ENCODE measurements at places on chromosomes 16 and 17.
A peak's percentile ranks its signal among the peaks of the same experiment; 100 is the strongest.

GRCh38 chr16:69367980-69368379 is 16.4 kb upstream of the TMED6 start:
- no peak for DNase-seq

DNA sequence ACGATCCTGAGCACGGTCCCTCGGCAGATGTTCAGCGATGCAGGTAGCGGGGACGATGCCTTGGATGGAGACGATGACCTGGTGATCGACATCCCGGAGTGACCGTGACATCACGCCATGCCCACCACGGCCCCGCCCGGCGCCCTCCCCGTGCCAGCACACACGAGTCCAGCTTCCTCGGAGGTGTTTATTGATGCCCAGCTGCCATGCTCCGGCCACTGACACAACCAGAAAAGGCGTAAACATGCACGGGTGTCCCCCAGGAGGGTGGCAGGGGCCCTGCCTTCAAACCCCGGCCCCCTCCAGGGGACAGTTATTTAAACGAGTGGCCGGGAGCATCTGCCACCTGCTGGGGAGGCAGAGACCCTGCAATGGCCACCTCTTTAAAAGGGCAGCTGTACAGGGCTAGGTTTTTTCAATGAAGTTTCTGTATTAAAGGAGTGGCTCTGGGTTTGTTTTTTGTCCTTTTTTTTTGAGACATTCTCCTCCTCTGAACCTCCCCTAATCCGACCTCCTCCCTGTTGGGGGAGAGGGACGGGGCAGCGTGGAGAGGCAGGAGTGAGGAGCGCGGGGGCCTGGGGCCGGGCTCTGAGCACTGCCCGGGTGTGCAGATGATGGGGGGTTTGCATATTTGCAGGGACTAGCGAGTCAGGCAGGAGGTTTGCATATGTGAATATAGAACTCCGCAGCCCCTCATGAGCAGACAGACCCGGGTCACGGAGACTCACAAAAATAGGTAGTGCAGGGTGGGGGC is 5.3 kb downstream of the DOC2A start:
- peak; percentile 53 for DNase-seq

GRCh38 chr17:68306819-68307218 is 15.5 kb downstream of the ARSG start:
- DNase-seq, result no peak

GRCh38 chr16:55454861-55455260 is 24.1 kb upstream of the MMP2 start:
- DNase-seq, result no peak

DNA sequence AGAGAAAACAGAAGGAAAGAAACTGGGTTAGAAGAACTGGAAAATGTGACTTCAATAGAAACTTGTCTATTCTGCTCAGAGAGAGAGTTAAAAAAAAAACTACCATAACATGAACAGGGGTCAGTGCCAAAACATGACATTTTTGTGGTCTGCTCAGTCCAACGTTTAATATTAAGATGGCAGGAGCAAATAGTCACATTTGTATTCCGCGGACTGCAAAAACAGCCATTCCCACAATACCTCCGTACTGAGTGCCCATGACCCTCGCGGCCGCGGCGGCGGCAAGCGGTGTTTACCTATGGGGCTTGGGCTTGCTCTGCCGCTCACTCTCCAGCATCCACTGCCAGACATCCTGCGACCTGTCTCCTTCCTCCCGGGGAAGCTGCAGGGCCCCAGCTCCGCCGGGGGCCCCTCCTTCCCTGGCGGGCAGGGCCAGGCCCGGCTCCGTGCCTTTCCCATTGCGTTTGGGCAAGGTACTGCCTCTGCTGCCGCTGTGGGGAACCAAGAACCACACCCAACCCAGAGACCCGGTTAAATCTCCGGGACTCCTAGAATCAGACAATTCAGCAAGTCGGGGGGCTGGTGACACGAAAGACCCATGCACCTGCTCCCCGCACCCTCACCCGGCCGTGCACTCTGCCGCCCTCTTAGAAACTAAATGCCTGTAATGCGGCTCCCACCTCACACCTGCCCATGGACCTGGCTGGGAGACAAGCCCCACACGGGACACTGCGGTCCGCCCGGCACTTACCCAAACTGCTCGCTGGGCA is 24.7 kb downstream of the AXIN2 start:
- no peak for DNase-seq

DNA sequence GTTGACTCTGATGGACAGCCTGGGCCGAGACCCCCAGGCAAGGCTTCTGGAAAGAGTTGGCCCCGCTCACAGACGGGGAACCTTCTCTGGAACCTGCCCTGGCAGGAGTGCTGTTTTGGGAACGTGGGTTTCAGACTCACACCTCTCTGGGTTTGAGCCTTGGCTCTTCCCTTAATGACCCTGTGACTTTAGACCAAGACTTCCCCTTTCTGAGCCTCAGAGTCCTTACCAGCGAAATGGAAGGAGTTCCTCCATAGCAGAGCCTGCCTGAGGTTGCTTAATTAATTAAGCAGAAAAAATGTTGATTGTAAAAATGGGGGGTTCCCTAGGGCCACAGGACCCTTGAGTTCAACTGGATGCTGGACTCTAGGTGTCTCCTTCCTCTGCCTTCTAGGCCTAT is 408.2 kb downstream of the SEC14L1 start:
- no peak for DNase-seq

- DNase-seq, result no peak
Measured at GRCh38 chr17:57918017-57918895, 37.0 kb downstream of the CUEDC1 start.

GRCh38 chr16:1433756-1434155 is 2.9 kb downstream of the PERCC1 start:
- no peak for DNase-seq

GRCh38 chr17:78534492-78535272 is 42.5 kb downstream of the DNAH17 start:
- DNase-seq, result no peak

GRCh38 chr17:10021272-10021984 is 116.4 kb upstream of the RCVRN start:
- DNase-seq, result no peak

DNA sequence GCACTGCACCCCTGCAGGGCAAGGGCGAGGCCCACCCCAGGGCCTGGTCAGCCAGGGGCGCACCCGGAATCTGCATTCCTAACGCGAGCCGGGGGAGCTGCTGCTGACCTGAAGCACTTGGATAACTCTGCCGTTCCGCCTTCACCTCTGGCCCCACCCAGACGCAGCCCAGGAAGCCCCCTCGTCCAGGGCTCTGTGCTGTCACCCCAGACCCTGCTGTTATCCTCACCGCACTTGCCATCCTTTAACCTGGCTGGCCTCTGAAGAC is 13.3 kb upstream of the PABPN1L start:
- DNase-seq, result no peak
